Kidney (tissue), 22 donors: ENCODE measurements at places on chromosomes 12 and 14.

DNA sequence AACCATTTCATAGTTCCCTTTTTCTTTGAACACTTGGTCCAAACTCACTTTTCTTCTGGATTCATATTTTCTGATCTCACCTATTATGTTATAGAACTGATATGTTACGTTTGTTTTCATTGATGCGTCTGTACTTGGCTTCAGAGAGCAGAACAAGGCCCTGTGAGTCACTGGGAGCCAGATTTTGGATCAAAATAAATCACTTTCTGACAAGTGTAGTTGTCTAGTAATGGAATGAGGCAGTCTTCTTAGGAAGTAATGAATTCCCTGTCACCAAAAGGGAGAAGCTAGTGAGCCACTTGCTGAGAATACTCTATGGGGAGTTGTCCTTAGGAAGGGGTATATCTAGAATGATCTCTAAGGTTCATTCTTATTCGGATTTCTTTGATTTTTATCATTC is 10.2 kb downstream of the BICD1 start:
- no peaks in the 10 kb centered on the region for H3K36me3 ChIP-seq
- no peaks in the 10 kb centered on the region for H3K27me3 ChIP-seq
- no peak for DNase-seq
- peaks cover 2% of the 10 kb centered on the region for H3K4me1 ChIP-seq
- no peak overlapping the region for H3K4me3 ChIP-seq

GRCh38 chr12:49947593-49948226 is 2.8 kb upstream of the AQP2 start:
- DNase-seq = peak; percentile 30
- peaks cover 4% of the 10 kb centered on the region for H3K4me1 ChIP-seq
- no peak overlapping the region for H3K27ac ChIP-seq
- no peaks in the 10 kb centered on the region for H3K36me3 ChIP-seq
- H3K27me3 ChIP-seq = no peaks in the 10 kb centered on the region

- H3K27ac ChIP-seq = no peak overlapping the region
- peaks cover 3% of the 10 kb centered on the region for H3K4me1 ChIP-seq
- H3K36me3 ChIP-seq = no peaks in the 10 kb centered on the region
- no peaks in the 10 kb centered on the region for H3K27me3 ChIP-seq
- no peak overlapping the region for H3K4me3 ChIP-seq
Measured at GRCh38 chr12:118345355-118345754, 27.4 kb downstream of the TAOK3 start.

DNA sequence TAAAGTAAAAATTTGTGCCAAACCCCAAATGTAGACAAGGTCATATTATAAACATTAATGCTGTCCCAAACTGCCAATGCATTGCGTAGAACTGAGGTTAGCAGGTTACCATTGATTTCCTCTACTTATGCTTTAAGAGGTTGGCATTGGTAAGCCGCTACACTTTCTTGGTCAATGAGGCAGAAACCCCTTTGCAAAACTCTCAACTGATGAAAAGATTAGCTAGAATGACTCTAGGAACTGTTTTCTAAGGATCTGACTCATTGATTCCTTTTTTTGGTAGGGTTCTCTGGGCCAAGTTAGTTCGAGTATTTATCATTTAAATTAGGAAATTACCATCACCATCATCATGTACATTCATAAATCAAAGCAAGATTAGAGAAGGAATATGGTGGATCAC is 44.6 kb downstream of the HMGA2 start:
- no peak overlapping the region for H3K27ac ChIP-seq
- DNase-seq = no peak
- no peak overlapping the region for H3K4me3 ChIP-seq
- H3K36me3 ChIP-seq = no peaks in the 10 kb centered on the region

- H3K36me3 ChIP-seq = no peaks in the 10 kb centered on the region
- H3K27ac ChIP-seq = no peak overlapping the region
- DNase-seq = no peak
Measured at GRCh38 chr12:32690927-32691326, 11.8 kb downstream of the DNM1L start.
